ENCODE measurements at places on chromosomes 1 and 21.
A peak's percentile ranks its signal among the peaks of the same experiment; 100 is the strongest.

- no peak for DNase-seq
Observed at GRCh38 chr1:119903443-119903835, 7.1 kb upstream of the ADAM30 start.

DNA sequence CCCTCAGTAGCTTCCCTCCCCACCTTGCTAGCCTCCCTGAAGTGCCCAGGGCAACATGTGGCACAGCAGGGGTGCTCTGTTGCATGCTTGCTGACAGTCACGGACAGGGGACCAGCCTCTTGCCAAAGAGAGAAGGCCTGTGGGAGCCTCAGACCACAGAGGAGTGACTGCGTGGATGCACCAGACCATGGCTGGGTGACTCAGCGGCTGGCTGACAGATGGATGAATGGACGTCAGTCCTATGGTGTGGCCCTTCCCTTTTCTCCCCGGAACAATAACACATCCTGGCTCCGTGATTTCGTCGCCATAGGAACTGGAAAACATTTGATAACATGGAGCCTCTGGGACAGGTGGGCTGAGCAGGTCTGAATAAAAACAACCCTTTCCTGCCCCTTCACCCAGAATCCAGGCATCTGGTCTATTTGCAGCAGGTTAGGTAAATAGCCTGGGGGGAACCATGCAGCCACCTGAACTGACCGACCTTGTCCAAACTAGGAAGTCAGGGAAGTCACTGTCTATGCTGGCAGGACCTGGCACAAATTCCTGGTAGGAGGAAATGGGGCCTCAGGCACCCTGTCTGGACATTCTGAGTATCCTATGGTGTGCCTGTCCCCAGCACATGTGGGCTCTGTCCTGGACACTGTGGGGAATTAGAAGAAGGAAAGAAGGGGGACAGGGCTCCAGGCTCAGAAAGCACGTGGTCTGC is 53.3 kb downstream of the NENF start:
- DNase-seq: peak; percentile 15

DNA sequence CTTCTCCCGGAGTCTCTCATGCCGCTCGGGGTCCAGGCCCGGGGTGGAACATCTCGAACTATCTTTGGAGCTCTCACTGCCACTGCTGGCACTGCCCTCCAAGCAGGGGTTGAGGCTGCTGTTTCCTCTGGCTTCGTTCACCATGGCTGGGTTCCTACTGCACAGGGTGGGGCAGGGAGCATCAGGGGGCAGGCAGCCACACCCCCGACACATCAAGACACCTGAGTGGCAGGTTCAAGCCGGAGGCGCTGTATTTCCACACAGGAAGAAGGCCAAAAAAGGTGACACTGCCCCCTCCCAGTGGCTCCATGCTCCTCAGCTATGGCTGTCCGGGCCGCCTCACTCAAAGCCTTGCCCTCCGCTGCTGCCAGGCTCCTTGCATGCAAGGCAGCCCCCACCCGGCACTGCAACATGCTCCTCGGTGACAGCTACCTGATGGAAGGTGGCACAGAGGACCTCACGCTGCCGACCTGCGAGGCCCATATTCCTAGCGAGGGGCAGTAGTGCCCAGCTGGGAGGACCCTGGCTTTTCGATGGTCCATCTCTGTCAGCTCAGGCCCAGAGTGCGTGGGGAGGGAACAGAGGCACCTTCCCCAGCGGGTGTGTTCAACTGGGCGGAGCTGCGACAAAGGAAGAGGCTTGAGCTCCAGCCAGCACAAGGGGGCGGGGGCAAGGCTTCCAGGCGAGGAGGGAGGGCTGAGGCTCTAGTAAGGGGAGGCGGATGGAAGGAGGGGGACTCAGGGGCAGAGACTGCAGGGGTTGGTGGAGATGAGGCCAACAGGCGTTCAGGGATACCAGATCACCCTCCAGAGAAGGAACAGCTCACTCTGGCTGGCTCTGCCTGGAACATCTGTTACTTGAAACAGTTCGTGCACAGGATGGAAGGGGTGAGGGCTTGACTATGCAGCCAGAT is 2.5 kb downstream of the MTHFR start:
- peak; percentile 78 for DNase-seq

DNA sequence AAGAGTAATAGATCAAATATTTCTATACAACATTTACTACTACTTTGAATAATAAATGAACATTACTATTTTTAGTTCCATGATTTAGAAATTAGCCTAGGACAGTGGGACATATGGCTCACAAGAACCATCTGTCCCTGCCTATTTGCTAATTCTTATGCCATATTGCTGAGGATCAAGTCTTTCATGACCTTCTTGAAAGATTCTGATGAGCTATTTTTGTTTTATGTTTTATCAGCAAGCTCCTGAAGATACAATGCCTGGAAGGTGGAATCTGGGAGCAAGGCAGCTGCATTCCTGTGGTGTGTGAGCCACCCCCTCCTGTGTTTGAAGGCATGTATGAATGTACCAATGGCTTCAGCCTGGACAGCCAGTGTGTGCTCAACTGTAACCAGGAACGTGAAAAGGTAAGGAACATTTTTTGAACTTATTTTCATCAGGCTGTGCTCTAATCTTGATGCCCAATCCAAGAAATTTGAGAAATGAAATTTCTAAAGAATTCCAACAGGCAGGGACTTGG is 326.7 kb downstream of the PAPPA2 start:
- DNase-seq: no peak

Measured in NK-92 treated with Interleukin-12 subunit alpha and Interleukin-12 subunit beta, amount 100 ng/mL, for 24 hours (cell line).